T-cell (primary cell): ENCODE measurements at places on chromosomes 1 and 21. TPM values are rescaled to one million over a fixed set of nuclear protein-coding genes. Genes with fewer than 3 reads are reported as not detected.
A peak's percentile ranks its signal among the peaks of the same experiment; 100 is the strongest.

- DNase-seq, result no peak
Observed at GRCh38 chr21:28391938-28392849, 600.5 kb downstream of the LTN1 start.

GRCh38 chr21:39065917-39066316, 117.3 kb downstream of the PSMG1 start:
- no peak for DNase-seq

The LMX1A gene
- not detected for total RNA-seq

The FMO4 gene
- total RNA-seq, result 3.7 TPM

DNA sequence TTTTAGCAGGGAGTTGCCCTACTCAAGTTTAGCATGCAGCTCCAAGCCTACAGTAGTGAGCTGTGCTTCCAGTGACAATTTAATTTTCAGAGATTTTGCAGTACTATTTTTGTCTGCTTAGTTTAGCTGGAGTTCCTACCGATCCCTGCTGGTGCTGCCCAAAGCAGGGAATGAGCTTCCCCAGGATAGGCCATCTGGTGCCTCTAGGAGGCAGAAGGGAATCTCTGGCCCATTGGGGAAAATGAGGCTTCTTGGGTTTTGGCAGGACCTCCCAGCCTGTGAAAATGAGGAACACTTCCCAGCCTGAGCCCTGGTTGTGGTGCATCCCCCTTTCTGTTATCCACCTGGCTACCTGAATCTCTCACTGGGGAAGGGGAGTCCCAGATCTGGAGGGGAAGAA, 149.2 kb downstream of the RASAL2 start:
- DNase-seq, result no peak

DNA sequence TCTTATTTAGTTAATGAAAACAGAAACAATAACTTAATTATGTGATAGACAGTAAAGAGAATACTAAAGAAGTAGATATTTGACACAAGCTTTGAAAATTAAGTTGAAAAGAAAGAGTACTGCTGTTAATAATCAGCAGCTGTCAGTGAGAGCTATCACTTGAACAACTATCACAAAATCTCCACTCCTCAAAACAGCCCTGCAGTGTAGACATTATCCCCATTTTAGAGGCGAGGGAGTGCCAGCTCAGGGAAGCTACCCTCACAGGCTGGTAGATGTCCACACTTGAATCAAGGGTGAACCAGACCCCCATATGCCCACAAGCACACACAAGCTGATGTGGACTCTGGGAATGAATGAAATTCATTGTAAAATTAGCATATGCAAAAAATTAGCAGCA, 248.8 kb downstream of the RHOU start:
- DNase-seq, result no peak

DNA sequence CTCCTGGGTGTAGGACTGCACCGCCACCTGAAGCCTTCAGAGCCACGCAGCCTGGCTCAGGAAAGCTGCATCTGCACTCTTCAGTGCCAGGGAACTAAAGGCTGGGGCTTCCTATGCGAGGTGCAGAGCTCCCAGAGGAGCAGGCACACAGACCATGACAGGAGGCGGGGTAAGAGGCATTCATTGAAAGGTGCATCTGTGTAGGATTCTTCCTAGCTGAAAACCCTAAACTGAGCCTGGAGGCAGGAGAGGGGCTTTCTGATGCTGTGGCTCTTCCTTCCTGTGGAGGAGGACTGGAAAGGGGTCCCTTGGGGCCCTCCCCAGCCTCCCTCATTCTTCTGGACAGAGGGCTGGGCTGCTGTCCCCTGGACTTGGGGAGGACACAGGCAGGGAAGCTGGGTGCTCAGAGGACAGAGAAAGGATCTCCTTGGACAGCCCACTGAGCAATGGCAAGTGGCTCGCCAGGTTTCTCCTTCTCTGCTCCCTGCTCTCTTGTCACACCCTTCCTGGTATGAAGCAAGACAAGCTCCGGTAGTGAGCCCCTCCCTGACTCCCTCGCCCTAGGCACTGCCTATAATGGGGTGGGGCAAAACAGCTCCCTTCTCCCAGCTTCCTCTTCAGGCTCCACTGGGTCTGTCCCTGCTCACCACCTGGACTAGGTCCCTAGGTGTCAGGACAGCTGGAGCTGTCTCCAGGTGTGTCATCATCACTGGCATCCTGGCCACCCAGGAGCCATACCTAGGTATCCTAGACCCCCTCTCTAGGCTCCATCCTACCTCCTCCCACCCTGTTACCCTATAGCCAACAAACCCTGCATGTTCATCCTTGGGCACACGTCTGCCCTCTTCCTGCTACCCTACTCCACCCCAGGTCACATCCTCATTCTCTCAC, 20.0 kb downstream of the S100A6 start:
- DNase-seq, result no peak

- no peak for DNase-seq
Observed at GRCh38 chr1:115240297-115240696, 97.8 kb downstream of the NGF start.

DNA sequence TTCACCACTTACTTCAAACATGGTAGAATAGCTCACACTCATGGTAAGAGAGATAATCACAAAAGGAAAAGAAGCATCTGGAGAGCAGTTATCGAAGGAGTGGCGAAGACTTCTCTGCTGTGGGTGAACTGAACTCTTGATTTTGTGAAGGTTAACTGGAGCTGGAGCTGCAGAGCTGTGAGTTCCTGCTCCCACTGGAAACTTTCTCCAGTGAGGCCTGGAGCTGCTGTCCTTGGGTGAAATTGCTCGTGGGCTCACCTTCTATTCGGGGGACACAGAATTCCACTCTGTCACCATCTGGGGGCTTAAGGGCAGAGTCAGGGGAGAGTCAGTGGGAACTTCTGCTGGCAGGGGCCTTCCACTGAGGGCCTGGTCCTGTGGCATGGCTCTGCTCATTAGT, 45.9 kb downstream of the MAB21L3 start:
- DNase-seq, result no peak

GRCh38 chr1:27940297-27940696, 5.5 kb downstream of the SMPDL3B start:
- peak; percentile 80 for DNase-seq

The THEM4 gene
- 53.0 TPM for total RNA-seq

The MARK1 gene
- not detected for total RNA-seq

DNA sequence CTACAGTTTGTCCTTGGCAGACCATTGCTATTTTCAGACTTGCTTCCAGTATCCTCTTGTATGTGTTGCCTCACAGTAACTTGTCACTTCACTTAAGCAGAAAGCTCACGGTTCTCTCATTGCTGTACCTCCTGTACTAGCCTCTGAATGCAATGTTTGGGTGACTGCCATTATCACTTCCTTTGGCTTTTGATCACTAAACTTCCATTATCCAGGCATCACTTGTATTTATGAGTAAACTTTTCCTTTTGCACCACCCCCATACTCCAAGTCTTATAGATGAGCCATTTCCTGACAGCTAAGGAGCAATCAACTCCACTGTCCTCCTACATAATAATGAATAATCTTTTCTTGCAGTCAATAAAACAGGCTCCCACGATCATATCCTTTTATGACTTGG, 255.3 kb downstream of the PDE4B start:
- DNase-seq, result no peak

- DNase-seq, result no peak
Observed at GRCh38 chr1:30695439-30695841, 27.9 kb downstream of the MATN1 start.

GRCh38 chr1:221137666-221138065, 258.4 kb downstream of the HLX start:
- no peak for DNase-seq

- DNase-seq, result no peak
Observed at GRCh38 chr1:30977105-30977504, 68.5 kb upstream of the SDC3 start.

The S100A7A gene
- not detected for total RNA-seq

- no peak for DNase-seq
Observed at GRCh38 chr1:178371235-178371634, 125.5 kb downstream of the CLEC20A start.

- no peak for DNase-seq
Observed at GRCh38 chr1:192527950-192528349, 47.6 kb upstream of the RGS1 start.

The NFASC gene
- total RNA-seq, result 0.19 TPM

- DNase-seq, result no peak
Observed at GRCh38 chr1:167157114-167157513, 63.2 kb downstream of the STYXL2 start.

- DNase-seq, result no peak
Observed at GRCh38 chr21:15552914-15553494, 176.8 kb upstream of the USP25 start.

DNA sequence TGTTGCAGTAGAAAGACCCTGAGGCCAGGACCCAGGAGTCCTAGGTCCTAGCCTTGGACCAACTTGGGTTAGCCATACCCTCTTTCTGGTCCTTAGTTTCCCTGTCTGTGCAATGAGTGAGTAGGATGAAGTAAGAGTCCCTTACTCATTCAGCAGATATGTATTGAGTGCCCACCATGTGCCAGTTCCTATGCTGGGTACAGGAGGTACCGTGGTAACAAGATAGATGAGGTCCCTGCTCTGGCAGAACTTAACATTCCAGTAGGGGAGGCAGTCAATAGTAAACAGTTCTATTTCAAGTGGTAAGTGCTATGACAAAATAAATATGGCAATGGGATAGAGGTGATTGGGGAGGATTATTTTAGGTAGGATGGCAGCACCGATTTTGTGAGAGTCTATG, 18.3 kb upstream of the PARS2 start:
- no peak for DNase-seq

The SIPA1L2 gene
- total RNA-seq, result 1.2 TPM

The FAM151A gene
- not detected for total RNA-seq

The FAM177B gene
- total RNA-seq, result 3.3 TPM

GRCh38 chr1:11946647-11947046, 12.1 kb downstream of the PLOD1 start:
- DNase-seq, result no peak
